NCI-H1436 treated with DMSO at 0.1 percent for 48 hours (cell line): ENCODE measurements at places on chromosomes 1 and 21.

DNA sequence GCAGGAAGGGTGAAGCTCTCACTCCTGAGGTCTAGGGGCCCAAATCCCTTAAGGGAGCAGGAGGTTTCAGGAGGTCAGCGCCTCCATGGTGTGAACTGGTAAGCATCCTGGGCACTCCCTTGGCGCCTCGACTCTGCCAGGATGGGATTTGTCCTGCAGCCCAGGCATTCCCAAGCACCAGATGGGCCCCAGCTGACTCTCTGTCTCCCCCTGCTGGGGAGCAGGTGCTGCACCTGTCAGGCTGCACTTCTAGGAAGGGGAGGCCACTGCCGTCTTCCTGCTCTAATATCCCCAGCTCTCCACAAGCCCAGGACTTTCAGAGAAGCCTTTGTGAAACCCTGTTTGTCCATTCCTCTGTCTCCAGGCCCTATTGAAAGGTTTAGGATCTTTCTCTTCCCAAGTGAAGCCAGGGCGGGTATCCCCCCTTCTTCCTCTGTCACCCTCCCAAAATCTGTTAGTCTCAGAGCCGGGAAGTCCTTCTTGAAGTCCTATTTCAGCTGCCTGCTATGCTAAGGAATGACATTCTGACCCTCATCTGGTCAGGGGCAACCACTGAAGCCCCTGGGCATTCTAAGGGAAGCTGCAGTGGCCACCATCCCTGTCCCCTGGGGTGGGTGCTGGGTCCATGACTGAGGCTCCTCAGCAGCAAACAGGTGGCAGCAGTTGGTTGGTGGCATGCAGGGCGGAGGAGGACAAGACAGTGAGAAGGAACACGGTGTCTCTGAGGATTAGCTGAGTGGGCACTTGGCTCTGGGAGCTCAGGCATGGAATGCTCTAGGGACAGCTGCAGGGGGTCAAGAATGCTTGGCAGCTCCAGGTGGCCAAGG, 3.2 kb downstream of the MYBPH start:
- no peak for DNase-seq

DNA sequence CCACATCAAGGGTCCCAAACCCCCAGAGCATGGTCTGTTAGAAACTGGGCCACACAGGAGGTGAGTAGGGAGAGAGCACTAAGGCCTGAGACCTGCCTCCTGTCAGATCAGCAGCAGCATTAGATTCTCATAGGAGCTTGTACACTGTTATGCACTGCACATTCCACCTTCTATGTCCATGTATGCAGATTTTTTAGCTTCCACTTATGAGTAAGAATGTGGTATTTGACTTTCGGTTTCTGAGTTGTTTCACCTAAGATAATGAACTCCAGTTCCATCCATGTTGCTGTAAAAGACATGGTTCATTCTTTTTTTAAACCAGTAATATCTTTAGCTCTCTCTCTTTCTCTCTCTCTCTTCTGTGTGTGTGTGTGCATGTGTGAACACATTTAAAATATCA, 663 bp upstream of the GBP6 start:
- no peak for DNase-seq

- DNase-seq = no peak
These were observed 18.8 kb downstream of the KNCN start for GRCh38 chr1:46532498-46533178.

- DNase-seq = no peak
These were observed 240.7 kb upstream of the HOOK1 start for GRCh38 chr1:59574085-59574484.

DNA sequence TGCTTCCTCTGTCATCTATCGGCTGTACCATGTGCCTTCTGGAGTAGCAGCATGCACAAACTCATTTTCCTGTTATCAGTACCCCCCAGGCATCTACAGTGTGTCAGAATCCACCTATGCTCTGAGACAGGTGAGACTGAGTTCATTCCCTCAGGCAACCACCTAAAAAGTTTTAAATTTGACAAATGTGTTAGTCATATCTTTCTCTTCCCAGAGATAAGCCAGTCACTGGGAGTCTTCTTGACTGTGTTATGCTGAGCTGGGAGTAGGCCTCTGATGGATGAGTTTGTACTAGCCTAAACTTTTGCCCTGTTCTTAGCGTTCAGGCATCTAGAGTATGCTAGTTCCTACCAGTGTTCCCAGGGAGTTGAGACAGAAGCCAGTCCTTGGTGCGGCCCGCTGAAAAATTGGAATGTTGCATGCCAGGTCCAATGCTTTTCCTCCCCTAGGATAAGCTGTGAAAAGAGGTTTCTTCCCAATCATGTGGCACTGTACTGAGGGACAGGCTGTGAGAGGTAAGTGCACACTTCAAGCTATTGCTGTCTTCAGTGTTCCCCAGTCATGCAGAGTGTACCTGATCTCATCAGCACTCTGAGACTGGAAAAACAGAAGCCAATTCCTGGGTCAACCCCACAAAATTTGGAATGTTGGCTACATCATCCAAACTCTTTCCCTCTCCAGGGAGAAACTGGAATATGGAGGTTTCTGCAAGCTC, 1202.3 kb downstream of the NCAM2 start:
- DNase-seq = no peak

DNA sequence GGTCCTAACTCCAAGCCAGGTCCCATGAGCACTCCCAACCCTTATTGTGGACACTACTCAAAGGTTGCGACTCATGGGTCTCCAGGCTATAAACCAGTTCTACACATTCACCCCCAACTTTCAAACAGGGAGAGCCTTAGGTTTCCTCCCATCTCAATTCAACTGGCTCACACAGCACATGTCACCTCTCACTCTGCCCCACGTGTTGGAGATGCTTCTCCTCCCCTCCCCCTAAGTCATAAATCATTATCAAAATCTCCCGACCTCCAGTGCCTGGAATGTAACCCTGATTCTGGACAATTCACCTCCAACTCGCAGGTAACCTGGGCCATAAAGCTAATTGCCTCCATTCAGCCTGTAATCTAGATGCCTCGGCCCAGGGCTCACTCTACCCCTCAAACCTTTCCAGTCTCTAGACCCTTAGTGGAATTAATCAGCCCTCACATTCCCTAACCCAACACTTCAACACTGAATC, 595 bp downstream of the AK2 start:
- no peak for DNase-seq

DNA sequence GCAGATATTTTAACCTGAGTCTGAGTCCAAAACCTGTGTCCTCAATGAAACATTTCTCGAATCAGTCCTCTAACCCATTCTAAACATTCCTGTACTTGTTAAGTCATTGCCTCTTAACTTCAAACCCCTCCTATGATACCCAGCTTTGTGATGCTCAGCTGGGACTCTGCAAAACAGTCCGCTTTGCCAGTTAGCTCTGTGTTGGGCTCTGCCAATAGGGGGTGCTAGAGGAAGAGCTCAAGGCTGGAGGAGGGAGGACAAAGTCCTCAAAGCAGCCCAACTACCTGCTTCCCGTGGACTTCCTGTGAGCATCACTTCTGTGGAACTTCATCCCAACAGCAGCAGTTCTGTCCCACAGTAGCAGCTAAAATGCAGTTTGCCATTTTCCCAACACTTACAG, 38.1 kb upstream of the SYT14 start:
- DNase-seq = no peak

GRCh38 chr1:117368116-117369108, 1.2 kb downstream of the MAN1A2 start:
- no peak for DNase-seq

GRCh38 chr1:230842801-230843200, 25.5 kb downstream of the C1orf198 start:
- no peak for DNase-seq

DNA sequence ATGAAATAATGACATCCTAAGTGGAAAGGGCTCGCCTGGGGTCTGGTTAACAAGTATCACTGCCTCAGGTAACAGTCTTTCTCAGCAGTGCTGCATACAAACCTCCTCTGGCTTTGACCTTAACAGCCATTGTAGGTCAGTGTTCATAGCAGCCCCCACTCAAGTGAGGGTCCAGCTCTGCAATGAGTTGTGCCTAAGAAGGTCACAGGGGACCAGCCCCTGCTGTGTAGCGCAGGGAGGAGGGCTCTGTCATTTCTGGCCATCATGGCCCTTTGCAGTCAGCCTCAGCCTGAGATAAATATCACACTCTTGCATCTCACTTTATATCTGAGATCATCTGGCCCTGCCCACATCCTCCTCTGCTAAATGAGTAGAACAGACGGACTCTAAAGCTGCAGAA, 18.1 kb upstream of the MYSM1 start:
- no peak for DNase-seq

DNA sequence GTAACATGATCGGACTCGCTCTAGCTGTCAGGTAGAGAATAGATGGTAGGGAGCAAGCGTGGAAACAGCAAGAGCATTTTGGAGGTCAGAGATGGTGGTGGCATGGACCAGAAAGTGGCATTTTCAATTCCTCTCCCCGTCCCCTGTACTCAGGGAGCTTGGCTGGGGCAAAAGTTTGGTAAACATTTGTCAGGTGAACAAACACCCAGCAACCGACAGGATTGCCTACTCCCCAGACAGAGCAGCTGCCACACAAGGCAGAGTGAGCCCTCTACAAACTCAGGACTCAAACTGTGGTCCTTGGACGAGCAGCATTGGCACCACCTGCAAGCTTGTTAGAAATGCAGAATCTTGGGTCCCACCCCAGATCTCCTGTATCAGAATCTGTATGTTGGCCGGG, 14.3 kb downstream of the PTAFR start:
- no peak for DNase-seq

DNA sequence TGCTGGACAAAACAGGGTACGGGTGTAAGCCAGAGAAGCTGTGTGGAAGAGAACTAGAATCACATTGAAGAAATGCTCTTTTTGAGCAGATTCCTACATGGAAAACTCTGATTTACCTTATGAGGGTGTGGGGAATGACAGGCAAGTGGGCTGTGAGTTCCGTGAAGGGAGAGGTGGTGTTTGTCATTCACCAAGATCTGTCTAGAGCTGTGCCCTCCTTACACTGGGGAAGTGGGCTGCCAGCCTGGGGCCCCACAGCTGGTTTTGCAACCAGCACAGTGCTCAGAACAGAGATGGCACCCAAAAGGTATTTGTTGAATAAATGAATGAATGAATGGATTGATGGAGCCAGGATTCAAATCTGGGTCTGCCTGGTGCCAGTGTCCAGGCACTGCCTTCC, 10.4 kb downstream of the RCAN1 start:
- no peak for DNase-seq

DNA sequence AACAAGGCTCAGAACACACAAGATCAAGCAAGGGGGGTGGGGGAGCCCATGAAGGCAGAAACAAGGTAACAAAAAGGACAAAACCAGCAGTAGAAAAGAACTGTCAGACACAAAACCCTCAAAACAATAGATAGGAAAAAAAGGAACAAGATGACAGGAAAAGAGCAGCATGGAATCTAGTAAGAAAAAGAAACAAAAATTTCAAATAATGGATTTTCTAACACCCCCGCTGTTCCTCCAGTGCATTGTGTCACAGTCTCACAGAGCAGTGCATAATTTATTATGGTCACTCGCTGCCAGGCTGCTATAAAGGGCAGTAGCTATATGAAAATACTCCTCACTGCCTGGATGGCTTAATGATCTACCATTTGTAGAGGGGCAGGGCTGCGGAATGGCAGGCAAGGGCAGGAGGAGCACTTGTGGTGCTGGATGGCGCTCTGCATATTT, 567.9 kb downstream of the DPYD start:
- DNase-seq = no peak

- DNase-seq = no peak
These were observed 7.8 kb upstream of the ZYG11A start for GRCh38 chr1:52834798-52835197.

DNA sequence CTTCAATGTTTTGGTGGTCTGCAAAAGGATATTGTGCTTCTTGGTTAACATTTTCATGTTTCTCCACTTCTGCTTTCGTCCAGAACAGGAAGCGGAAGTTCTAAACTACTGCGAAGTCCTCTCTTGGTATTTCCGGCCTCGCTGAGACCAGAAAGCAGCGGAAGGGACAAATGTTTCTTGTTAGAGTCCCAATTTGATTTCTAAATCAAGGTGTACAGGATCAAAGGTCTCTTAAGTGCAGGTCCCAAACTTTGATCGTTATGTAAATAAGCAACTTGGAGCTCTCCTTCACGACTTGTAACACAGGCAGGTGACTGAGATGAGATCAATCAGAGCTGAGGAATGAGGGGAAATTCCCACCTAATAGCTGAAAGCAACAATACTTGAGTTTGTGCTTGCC, 40.1 kb upstream of the HMCN1 start:
- no peak for DNase-seq

DNA sequence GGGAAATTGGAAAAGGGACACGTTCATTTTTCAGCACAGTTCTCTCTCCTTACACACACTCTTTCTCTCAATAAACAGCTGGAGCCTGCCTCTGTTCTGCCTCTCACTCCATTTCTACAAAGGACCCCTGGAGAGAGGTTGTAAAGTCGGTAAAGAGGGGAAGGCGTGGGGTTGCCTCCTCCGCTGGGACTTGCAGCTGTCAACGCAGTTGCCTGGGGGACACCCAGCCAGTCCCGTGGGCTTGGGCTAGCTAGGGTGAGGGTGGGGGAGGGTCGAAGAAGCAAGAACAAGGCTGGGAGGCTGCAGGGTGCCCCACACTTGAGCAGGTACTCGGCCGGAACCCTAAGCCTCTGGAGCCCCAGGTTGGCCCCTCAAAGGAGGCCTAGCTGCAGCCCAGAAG, 27.6 kb downstream of the C1orf216 start:
- DNase-seq = no peak

GRCh38 chr1:31541194-31541593, 35.1 kb upstream of the TINAGL1 start:
- DNase-seq = no peak

- DNase-seq = no peak
These were observed 1.2 kb upstream of the CPT2 start for GRCh38 chr1:53195246-53196016.

DNA sequence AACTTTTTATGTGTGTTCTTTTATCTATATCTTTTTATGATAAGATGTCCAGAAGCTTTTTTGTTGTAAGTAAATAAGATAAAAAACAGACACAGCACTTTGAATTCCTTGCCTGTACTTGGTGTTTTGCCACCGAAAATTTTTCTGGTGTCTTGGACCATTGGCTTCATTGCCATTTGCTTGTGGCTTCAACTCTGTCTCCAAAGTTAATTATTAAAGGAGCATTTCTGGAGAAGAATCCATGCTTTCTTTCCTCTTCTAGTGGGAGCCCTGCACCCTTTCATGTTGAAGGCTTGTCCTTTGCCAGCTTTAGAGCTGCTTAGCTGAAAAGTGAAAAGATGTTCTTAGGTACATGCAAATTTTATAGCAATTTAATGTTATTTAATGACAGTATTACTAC, 112.2 kb downstream of the DYRK1A start:
- DNase-seq = no peak

DNA sequence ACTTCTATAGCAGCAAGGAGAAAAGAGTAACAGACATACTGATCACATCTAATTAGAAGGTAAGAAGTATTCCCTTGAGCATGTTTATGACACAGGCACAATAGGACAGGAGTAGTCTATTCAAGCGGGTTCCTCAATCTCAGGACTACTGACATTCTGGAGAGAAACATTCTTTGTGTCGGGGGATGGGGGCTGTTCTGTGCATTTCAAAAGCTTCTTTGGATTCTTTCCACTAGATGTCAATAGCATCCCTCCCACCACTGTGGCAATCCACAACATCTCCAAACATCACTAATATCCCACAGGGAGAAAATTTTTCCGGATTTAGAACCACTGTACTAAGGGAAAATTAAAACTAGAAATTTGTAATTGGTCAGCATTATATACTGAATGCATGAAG, 56.9 kb downstream of the ADAMTS5 start:
- no peak for DNase-seq

- DNase-seq = no peak
These were observed 270.3 kb downstream of the SDCCAG8 start for GRCh38 chr1:243526180-243526579.
